NCI-H1105 treated with DMSO at 0.1 percent for 48 hours (cell line): ENCODE measurements at places on chromosomes 11 and 22.

DNA sequence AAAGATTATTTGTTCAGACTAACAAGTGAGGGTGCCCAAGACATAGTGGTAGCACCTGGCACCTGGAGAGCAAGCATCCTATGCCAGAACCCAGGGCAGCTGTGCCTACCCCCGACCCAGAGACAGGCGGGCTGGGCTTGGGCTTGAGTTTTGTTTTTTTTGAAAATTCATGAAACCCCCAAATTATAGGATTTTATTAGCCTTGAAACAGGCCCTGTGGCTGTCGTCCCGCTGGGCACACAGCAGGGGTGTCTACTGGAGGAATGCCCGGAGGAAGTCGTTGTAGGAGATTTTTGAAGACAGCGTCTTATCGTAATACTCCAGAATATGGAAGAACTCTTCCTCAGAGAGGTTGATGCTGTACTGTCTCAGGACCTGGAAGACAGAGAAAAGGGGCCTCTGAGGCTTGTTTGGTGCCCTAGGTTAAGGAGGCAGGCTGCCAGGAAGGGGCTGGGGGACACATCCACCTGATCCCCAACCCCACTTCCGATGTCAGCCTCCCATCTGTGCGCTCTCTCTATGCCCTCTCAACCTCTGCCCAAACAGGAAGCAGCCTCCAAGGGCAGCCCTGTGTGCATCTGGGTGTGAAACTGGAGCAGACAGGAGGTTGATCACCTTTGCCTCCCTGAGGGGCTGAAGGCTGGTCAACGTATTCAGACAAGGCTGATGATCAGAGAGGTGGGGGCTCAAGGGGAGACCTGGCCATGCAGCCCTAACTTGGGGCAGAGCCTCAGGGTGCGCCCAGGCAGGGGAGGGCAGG lies 117.0 kb downstream of the MPPED1 start:
- no peak for DNase-seq

DNA sequence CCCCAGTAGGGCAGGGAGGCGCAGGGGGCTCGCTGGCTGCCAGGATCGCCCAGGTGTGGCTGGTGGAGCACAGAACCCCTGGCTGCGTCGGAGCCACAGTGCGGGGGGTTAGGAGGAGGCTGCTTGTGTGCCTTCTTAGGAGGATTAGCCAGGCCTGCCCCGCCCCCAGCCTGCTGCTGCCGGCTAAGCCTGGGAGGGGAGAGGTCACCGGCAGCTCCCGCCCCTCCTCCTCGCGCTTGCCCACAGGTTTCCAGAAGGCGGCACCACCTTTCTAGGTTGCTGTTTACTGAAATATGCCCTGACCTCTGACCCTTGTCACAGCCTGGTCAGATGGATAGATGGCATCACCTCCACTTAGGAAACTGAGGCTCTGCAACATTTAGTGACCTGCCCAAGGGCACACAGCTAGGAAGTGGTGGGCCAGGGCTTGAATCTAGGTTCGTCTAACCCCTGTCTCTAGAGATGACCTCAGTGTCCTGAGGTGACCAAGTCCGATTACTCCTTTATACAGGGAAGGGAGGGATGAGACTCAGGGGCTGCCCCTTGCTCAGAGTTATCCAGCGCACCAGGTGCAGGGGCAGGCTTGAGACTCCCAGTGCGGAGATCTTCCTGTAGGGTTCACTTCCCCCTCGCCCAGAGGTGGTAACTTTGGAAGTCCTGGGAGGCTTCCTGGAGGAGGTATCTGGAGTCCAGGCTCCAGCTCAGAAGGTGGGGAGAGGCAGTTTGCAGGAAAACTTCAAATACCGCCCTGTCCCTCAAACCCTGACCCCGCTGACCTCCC lies 44.0 kb downstream of the MYO7A start:
- no peak for DNase-seq

GRCh38 chr22:33669746-33670145 lies 250.5 kb downstream of the LARGE1 start:
- no peak for DNase-seq

DNA sequence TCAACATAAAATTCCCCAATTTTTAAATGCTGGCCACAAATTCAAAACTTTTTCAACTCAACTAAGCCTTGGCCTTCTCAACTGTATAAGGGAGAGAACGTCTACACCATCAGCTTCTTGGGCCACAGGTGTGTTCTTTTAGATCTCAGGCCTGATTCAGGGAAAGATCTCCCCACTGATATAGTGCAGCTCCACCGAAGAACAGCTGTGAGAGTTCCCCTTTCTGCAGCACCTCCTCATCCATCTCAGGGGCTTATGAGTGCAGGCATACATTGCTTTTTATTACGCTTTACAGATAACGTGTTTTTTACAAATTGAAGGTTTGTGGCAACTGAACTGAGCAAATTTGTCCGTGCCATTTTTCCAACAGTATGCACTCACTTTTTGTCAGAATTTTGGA lies 8.0 kb upstream of the CD82 start:
- DNase-seq = no peak

DNA sequence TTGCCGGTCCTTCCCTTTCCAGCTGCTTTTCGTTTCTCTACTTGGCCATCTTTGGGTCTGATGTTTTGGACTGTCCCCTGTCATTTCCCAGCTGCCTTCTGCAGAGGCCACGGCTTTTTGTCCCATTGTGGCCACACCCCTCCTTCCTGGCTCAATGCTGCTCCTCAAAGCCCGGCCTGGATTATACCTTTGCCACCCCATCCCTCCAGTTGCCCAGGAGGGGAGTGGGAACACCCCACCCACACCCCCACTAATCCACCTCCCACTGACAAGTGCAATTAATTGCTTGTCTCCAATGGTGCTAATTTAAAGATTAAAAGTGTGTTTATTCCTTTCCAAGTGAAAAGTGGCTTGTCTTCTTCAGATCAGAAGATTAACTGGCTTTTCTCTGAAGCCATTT lies 34.2 kb upstream of the CSNK2A3 start:
- no peak for DNase-seq

GRCh38 chr11:104432981-104433380 lies 269.0 kb upstream of the PDGFD start:
- DNase-seq = no peak

- no peak for DNase-seq
Measured at GRCh38 chr11:44711787-44712608, 14.8 kb upstream of the TSPAN18 start.

GRCh38 chr22:29722587-29722986 lies 2.8 kb downstream of the CABP7 start:
- no peak for DNase-seq

- no peak for DNase-seq
Measured at GRCh38 chr11:116397602-116398084, 375.1 kb downstream of the BUD13 start.

DNA sequence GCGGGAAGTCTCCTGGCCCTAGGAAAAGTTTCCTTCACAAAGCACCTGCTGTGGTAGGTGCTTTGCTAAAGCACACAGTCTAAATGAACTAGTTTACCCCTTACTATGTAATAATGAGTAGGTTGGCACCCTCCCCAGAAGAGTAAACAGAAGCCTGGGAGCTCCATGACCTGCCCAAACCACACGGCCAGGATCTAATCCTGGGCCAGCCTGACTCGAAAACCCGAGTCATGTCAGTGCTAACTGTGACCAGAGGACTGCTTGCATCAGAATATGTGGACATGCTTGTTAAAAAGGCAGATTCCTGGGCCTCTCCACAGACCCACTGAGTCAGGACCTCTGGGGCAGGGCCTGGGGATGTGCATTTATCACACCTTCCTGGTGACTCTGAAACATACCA lies 67.7 kb downstream of the PANX1 start:
- DNase-seq = no peak

- no peak for DNase-seq
Measured at GRCh38 chr22:28375761-28376534, 303.7 kb downstream of the TTC28 start.

- DNase-seq = peak; percentile 70
Measured at GRCh38 chr11:126310200-126310991, 6.5 kb downstream of the DCPS start.

- DNase-seq = no peak
Measured at GRCh38 chr11:79414041-79414440, 26.8 kb downstream of the TENM4 start.

DNA sequence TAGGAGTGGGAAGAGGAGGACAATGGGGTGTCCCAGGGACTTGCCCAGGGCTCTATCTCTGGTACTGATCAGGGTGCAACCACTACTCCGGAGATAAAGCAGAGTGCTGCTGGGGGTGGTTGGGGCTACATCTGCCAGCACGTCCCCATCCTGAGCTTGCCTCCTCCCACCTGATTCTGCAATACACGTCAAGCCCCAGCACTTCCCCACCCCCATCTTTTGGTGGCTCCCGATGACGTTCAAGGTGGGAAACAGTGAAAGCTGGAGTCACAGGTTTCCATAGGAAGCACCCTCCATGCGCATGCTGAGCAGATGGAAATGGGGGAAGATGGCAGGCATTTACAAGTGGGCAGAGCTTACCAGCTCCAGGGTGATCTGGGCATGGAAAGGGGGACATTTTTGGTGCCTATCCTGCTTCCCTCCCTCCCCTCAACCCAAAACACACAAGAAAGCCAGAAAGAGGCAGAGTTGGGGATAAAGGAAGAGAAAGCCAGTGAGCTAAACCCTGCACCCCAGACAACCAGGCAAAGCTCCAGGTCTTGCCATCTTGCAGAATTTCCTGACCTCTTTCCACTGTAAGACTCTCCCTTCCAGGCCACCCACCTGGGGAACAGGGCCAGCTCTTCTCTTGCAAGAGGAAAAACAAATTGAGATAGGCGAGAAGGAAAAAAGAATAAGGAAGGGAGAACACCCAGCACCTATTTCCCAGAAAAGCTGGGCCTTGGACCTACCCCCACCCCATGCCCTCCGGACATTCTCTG lies 15.8 kb downstream of the SYT7 start:
- DNase-seq = no peak

DNA sequence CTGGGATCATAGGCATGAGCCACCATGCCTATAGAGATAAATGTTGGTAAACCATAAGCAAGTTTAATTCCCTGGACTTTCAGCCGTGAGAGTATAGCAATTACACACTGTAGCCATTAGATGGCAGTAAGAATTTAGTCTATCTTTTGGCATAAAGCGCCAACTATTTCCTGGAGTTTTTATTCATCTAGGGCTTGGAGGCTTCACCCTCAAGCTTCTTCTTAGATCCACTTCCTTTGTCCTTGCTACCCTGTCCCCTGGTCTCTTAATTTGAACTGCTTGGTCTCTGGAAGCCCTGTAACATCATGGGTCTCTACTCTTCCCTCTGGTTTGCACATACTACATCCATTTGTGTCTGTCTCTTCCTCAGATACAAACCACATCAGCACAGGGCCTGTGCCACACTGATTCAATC lies 38.2 kb downstream of the OR10A6 start:
- peak; percentile 71 for DNase-seq

DNA sequence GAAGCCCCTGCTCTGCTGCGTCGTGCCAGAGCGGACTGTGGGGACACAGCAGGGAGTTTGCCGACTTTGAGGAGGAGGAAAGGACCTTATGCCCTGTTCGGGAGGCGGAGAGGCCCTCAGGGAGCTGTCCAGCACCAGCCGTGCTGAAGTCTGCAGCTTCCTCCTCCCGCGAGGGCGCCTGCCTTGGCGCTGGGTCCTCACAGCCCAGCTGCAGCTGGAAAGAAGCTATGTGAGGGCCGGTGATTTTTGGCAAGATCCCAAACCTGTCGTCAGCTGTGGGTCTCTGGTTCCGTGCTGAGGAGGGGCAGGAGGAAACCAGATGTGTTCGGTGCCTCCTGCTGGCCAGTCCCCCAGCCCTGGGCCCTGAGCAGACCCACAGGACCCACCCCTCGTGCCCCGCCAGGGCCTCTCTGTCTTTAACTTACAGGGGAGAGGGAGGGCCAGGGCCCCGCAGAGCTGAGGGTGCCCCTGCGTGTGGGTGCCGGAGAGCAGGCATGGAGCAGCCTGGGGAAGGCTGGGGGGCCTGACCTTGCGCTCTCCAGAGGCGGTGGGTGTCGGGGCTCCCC lies 12.0 kb downstream of the BRSK2 start:
- no peak for DNase-seq

DNA sequence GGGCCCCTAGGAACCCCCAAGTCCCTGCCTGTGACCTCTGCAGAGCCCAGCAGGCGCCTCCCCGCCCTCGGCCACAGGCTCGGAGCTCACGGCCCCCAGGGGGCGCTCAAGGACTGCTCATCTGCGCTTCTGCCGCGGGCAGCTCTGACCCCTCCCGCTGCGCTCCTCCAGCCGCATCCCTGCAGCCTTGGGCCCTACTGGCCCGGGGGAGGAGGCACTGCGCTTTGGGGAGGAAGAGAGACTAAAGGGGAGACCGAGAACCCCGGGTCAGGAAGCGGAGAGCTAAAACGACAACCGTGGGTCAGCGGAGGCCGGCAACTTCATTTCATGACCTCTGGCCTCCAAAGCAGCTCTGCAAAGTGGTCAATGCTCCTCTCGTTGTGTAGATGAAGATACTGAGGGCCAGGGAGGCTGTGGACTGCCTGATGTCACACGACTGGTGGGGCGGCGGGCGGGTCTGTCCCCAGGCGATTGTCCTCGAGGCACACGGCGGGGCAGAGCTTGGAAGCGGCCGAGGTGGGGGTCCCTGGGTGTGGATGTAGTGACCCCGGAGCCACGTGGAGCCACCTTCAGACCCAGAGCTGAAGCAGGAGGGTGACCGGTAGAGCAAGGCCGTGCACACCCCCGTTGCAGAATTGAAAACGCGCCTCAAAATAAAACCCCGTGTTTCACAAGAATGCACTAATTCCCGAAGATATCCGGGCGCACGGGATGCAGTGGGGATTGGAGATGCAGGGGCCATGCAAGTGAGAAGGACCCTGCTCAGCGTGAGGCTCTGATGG lies 2.7 kb upstream of the KRTAP5-6 start:
- peak; percentile 84 for DNase-seq

GRCh38 chr11:108727665-108728064 lies 62.8 kb downstream of the DDX10 start:
- DNase-seq = no peak

- no peak for DNase-seq
Measured at GRCh38 chr11:69574608-69575255, 66.2 kb upstream of the CCND1 start.

DNA sequence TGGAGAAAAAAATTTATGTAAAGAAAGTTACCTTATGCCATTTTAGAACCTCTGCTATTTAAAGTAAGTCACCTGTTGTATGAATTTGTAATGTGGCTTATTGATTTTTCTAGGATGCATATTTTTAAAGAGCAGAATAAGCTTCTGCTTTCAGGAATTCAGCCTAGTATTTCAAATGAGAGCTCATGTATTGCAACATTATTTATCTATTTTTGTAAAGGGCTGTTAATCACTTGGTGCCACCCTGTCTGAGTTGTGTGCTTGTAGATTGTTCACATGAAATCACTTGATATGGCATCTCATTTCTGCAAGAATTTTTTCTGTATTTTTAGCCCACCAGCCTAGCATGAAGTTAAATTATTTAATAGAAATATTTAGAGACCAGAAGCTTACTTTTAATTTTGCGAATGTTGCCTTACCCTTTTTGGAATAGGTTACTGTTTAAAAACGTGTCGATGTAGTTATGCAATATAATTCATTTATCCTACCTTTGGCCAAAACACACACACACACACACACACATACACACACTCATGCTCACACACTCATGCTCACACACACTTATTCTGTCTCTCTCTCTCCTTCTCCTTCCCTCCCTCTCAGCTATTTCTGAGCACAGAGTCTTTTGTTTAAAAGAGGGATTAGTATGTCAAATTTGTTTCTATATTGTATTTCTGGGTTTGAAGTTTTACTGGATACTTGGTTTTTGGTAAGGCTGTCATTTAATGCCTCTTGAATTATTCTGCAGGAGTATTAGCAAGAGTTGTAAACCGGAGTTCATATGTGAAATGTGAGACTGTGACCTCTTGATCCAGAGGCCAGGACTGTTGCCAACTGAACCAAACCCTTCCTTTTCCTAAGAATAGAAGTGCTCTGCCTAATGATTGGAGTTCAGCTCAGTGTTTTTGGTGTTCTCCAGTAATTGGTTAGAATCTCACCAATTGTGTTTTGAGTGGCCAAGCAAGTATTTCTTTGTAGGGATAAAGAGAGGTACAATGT lies 34.4 kb downstream of the YAP1 start:
- peak; percentile 14 for DNase-seq

GRCh38 chr11:28910926-28911325 lies 802.7 kb downstream of the METTL15 start:
- DNase-seq = no peak
